ENCODE measurements at places on chromosomes 7 and 10.
A peak's percentile ranks its signal among the peaks of the same experiment; 100 is the strongest.

DNA sequence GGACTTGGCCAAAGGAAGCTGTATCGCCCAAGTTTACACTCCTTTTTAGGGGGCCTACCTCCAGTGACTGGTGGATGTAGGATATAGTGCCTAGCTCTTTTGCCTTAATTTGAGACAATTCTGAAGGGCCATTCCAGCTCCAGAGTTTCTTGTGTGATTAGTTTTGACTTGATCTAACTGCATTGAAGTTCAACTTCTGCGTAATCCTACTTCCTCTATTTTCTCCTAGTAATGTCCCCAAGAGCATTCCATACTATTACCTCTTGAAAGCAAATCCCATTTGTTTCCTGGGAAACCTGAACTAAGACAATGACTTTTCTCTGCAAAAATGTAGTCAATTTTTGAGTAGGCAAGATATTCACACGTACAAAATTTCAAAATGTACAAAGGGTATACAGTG lies 4.7 kb upstream of the H2AZ2 start:
- no peak for DNase-seq

DNA sequence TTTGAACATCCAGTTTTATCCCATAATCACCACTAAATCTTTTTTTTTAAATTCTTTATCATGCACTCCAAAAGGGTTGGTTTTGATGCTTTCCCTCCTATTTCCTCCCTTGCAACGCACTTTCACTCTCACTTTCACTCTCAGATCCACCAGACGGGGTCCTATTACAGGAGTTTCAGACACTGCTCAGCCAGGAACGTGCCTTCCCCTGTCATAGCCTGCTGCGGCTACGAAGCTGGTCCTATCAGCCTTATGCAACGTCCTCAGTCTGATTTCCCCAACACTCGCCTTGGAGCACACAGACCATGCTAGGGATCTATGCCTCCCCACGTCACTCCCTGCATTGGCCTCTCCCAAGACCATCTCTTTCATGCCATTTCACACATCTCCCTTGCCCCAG lies 23.4 kb downstream of the ZPBP start:
- DNase-seq, result peak; percentile 45

DNA sequence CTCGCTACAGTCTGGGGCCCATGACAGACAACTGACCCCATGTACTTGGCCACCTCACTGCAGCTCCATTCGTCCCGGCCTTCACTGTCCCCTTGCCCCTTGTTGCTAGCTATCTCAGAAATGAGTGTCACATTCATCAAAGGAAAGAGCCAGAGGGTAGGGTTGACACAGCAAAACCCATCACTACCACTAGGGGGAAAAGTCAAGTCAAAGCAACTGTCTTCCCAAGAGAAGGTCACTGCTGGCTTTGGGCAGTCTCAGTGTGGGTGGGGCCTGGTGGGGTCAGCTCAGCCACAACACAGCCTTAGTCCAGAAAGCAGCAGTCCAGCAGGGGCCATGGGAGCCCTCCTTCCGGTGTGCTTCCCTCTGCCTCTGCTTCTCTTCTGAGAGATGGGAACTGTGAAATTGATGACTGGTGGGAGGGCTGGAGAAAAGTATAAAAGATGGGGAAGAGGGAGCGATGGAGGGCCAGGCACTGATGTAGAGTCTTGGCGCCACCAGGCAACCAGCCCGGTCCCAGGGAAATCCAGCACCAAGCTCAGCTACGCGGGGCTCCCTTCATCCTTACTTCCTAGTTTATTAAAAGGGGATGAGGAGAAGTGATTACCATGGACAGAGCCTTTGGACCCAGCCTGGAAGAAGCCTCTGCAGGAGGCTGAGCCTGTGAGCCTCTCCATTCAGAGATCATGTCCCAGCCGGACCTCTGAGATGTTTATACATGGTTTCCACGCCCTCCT lies 58.0 kb downstream of the PLXNA4 start:
- DNase-seq, result peak; percentile 40

GRCh38 chr7:43325595-43325994 lies 213.1 kb downstream of the HECW1 start:
- DNase-seq, result no peak

DNA sequence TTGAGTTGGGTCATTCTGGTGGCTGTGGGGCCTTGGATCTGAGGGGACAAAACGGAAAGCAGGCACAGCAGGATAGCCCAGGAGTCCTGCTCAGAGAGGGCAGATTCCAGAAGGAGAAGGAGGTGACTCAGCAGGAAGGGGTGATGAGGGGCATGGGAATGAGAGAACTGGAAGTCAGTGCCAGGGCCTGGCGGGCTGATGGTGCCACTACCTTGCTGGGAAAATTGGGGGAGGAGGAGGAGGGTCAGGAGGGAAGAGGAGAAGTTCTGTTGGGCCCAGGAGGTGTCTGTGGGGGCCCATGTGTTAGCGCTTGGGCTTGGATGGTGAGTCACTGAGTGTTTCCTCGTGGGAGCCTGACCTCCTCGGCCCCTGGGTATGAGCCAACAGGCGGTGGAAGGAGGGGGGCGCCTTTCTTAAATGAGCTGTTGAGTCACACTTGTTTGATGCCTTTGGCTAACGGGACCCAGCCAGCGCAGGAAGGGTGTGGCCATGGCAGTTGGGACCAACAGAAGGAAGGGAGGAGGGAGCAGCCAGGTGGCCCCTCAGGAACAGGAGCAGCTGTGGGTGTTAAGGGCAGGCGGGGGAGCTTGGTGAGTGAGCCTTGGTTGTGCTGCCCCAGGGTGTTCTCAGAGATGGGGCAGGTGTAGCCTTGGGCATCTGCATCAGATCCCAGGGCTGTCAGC lies 130.0 kb upstream of the BTBD16 start:
- peak; percentile 71 for DNase-seq

DNA sequence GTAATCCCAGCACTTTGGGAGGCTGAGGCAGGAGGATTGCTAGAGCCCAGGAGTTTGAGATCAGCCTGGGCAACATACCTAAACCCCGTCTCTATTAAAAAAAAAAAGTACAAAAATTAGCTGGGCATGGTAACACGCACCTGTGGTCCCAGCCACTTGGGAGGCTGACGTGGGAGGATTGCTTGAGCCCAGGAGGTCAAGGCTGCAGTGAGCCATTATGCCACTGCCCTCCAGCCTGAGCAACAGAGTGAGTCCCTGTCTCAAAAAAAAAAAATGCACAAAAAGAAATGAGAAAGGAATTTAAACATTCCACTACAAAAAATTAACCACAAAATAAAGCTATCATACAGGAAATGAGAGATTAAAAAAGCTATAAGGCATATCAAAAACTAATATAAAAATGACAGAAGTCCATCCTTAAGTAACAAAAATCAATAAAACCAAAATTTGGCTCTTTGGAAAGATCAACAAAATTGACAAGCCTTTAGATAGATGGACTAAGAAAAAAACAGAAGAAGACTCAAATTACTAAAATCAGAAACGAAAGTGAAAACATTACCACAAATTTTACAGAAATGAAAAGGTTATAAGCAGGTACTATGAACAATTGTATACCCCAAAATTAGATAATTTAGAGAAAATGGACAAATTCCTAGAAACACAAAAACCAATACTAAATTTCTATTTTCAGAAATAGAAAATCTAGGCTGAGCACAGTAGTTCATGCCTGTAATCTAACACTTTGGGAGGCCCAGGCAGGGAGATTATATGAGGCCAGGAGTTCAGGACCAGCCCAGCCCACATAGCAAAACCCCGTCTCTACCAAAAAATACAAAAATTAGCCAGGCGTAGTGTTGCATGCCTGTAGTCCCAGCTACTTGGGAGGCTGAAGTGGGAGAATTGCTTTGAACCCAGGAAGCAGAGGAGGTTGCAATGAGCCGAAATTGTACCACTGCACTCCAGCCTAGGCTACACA lies 42.4 kb upstream of the NANOS1 start:
- no peak for DNase-seq

GRCh38 chr10:80464557-80465450 lies 10.7 kb downstream of the TSPAN14 start:
- no peak for DNase-seq

DNA sequence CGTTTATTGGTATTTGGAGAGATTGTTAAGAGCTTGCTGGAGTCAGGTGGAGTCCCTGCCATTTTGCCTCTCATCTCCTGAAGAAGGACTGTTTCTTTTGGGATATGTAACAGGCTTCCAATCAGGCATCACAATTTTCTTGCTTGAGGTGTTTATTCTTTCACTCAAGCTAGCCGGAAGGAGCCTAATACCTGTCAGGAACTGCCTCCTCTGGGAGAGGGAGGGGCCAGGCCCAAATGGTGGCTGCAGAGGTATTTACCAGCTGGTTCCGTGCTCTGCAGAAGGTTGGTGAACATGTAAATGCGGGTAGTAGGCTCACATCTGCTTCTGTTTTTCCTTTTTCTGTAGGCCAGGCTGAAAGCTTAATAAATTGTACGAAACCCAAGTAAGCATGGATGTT lies 114.0 kb downstream of the TCF7L2 start:
- DNase-seq, result no peak

DNA sequence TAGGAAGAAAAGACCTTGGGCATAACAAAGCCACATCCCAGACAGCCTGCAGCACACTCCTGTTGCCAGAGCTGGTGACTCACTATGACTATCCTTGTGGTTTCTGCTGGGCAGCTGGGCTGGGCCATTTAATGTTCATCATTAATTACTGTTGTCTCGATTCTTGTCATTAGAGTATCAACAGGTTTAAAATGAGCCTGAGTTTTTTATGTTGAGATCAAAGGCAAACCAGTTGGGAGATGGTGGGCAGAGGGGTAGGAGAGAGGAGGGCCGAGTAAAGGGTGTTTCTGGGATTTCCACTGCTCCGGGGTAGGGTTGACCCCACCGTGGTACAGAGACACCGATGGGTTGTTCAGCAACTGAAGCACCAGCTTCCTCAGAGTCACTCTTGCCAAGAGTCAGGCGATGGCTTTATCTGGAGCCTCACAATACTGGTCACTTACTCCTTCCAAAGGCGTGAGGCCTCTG lies 128.7 kb upstream of the LYZL1 start:
- no peak for DNase-seq

GRCh38 chr7:82404652-82405051 lies 38.9 kb downstream of the CACNA2D1 start:
- no peak for DNase-seq

GRCh38 chr10:88108115-88108610 lies 244.7 kb downstream of the PTEN start:
- peak; percentile 58 for DNase-seq

GRCh38 chr10:27253576-27253975 lies 13.0 kb upstream of the ACBD5 start:
- DNase-seq, result no peak

DNA sequence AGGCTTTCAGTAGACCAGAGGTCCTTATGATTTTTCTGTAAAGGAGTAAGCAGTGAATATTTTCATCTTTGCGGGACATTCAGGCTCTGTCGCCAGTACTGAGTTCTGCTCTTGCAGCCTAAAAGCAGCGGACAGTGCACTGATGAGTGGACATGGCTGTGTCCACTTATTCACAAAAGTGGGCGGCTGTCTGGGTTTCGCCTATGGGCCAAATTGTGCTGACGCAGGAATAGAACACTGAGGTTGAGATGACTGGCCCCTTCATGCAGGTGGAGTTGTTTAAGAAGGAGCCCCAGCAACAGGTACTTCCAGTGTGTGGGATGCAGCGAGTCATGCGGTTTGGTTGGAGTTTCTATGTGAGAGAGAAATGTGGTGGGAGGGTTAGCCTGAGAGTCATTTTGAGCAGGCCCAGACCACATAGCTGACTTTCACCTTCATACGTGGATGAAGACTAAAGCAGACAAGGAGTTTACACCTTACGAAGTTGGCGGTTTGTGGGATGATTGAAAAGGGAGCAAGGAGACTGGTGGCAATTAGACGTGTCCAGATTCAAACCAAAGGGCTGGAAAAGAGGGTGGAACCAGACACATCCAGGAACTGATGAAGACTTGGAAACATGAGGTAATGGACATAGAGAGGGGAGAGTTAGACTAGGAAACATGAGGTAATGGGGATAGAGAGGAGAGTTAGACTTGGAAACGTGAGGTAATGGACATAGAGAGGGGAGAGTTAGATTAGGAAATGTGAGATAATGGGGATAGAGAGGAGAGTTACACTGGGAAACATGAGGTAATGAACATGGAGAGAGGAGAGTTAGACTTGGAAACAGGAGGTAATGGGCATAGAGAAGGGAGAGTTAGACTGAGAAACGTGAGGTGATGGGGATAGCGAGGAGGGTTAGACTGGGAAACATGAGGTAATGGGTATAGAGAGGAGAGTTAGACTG lies 38.2 kb downstream of the WDR37 start:
- DNase-seq, result no peak

DNA sequence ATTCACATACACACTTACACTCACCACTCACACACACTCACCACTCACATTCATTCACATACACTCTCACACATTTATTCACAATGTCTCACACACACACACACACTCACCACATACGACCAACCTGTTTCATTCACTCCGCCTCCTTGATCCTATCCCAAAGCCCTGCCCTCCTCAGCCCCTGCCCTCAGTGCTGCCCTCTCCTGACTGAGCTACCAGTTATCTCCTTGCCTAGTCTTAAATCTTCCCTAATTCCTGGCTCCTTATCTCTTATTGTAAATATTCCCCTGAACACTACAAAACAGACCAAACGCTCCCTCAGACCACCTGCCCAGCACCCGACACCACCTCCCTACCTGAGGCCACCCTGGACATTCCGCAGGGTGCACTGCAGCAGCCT lies 26.1 kb upstream of the C10orf120 start:
- no peak for DNase-seq

GRCh38 chr10:130542761-130543160 lies 406.6 kb downstream of the GLRX3 start:
- no peak for DNase-seq

DNA sequence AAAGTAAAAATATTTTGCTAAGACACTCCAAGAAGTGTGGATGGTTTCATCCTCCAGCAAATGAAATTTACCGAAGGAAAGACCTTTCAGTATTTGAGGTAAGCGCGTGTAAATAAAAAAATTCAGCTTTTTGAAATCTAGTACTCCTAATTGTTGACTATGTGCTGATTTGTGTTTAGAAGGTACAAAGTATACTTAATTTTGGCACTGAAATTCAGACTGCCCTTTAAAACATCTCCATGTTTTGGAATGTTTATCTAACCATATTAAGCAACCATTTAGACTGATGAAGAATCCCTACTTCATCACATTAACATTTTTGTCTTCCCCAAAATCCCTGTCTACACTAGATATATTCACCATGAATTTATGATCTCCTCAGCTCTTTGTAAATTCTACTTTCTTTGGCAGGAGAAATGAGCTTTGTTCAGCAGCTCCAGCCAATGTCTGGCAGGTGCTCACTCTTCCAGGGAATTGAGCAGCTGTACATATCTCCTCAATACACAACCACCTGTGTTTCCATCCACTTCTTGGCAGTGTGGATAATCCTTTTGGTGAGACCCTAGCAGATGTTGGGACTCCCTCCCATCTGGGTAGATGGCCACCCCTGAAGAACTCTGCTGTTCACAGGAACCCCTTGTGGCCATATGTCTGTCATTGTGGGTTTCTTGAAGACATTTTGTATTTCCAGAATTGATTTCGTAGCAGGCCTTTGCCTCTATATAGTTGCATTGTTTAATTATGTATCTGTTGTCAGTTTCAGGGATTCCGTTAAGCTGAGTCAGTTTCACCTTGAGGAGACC lies 129.4 kb upstream of the SAMD8 start:
- DNase-seq, result no peak

GRCh38 chr10:49633327-49634068 lies 19.7 kb downstream of the CHAT start:
- no peak for DNase-seq

GRCh38 chr10:13078912-13079775 lies 20.8 kb upstream of the OPTN start:
- DNase-seq, result no peak

GRCh38 chr7:14639329-14639728 lies 263.2 kb downstream of the DGKB start:
- DNase-seq, result no peak

- peak; percentile 89 for DNase-seq
Measured at GRCh38 chr7:5567790-5568189, 144.2 kb upstream of the TNRC18 start.

All from Jurkat, Clone E6-1 (cell line).